ENCODE measurements at places on chromosomes 11 and 22. TPM values are rescaled to one million over a fixed set of nuclear protein-coding genes. Genes with fewer than 3 reads are reported as not detected.

Gene C22orf31
- 0.60 TPM for polyA plus RNA-seq

Gene TYR
- polyA plus RNA-seq, result not detected

Gene TSGA10IP
- not detected for polyA plus RNA-seq

Gene LIF
- 10.3 TPM for polyA plus RNA-seq

Gene MMP8
- 0.23 TPM for polyA plus RNA-seq

Gene AIFM3
- 72.6 TPM for polyA plus RNA-seq

Gene FGF4
- not detected for polyA plus RNA-seq

Gene LRP4
- 17.6 TPM for polyA plus RNA-seq

Gene BRSK2
- 1.7 TPM for polyA plus RNA-seq

Gene TRIM29
- 6.0 TPM for polyA plus RNA-seq

Gene LGALS12
- not detected for polyA plus RNA-seq

Gene HBG2
- not detected for polyA plus RNA-seq

Gene VSIG10L2
- not detected for polyA plus RNA-seq

Gene MMP13
- polyA plus RNA-seq, result 0.92 TPM

Gene POU2AF1
- polyA plus RNA-seq, result 1.2 TPM

Gene SYT9
- not detected for polyA plus RNA-seq

Gene RBM4
- polyA plus RNA-seq, result 98.8 TPM

Gene BTG4
- polyA plus RNA-seq, result not detected

Gene CSF2RB
- polyA plus RNA-seq, result 11.4 TPM

Gene ST14
- polyA plus RNA-seq, result 51.7 TPM

Gene FIBIN
- 4.6 TPM for polyA plus RNA-seq

Gene APOBEC3B
- polyA plus RNA-seq, result 17.4 TPM

Gene TMPRSS13
- 1.6 TPM for polyA plus RNA-seq

Gene SYNGR1
- polyA plus RNA-seq, result 7.5 TPM

Gene THRSP
- polyA plus RNA-seq, result 3.4 TPM

Gene CCDC15
- polyA plus RNA-seq, result 0.60 TPM

Gene MS4A4A
- polyA plus RNA-seq, result 43.9 TPM

Gene CHRM1
- polyA plus RNA-seq, result 0.60 TPM

Gene OR5F1
- not detected for polyA plus RNA-seq

Gene LRRC55
- polyA plus RNA-seq, result not detected

Gene MN1
- polyA plus RNA-seq, result under 0.01 TPM

Gene AHNAK
- 85.5 TPM for polyA plus RNA-seq

Gene MOV10L1
- not detected for polyA plus RNA-seq

Gene DDI1
- polyA plus RNA-seq, result not detected

Gene HSPB2
- polyA plus RNA-seq, result 0.69 TPM

Gene ATF4
- 423 TPM for polyA plus RNA-seq

Gene MS4A14
- 0.25 TPM for polyA plus RNA-seq

Gene TP53I11
- 14.4 TPM for polyA plus RNA-seq

Gene C11orf86
- 132 TPM for polyA plus RNA-seq

Gene APOA5
- polyA plus RNA-seq, result not detected

Gene MFNG
- 33.9 TPM for polyA plus RNA-seq

Gene OR52A1
- not detected for polyA plus RNA-seq

Gene TMA7B
- polyA plus RNA-seq, result not detected

Gene TSPAN32
- polyA plus RNA-seq, result not detected

Gene CWF19L2
- polyA plus RNA-seq, result 5.9 TPM

Gene DAGLA
- polyA plus RNA-seq, result 6.2 TPM

Gene CLMP
- 9.0 TPM for polyA plus RNA-seq

Gene SLCO2B1
- 22.4 TPM for polyA plus RNA-seq
